ENCODE measurements at places on chromosomes 13 and 19. TPM values are rescaled to one million over a fixed set of nuclear protein-coding genes. Genes with fewer than 3 reads are reported as not detected.

LILRA1 gene
- total RNA-seq, result 4.5 TPM

TMEM272 gene
- total RNA-seq, result not detected

- DNase-seq, result no peak
Observed at GRCh38 chr19:18815673-18816072, 16.1 kb upstream of the UPF1 start.

DNA sequence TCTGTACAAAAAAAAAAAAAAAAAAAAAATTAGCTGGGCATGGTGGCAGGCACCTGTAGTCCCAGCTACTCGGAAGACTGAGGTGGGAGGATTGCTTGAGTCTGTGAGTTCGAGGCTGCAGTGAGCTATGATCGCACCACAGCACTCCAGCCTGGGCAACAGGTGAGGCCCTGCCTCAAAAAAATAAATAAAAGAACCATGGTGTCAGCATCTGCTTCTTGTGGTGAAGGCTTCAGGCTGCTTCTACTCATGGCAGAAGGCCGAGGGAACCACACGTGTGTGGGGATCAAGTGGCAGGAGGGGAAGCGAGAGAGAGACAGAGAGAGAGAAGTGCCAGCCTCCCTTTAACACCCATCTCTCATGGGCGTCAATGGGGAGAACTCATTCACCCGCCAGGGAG is 13.5 kb downstream of the BCL3 start:
- no peak for DNase-seq

DNA sequence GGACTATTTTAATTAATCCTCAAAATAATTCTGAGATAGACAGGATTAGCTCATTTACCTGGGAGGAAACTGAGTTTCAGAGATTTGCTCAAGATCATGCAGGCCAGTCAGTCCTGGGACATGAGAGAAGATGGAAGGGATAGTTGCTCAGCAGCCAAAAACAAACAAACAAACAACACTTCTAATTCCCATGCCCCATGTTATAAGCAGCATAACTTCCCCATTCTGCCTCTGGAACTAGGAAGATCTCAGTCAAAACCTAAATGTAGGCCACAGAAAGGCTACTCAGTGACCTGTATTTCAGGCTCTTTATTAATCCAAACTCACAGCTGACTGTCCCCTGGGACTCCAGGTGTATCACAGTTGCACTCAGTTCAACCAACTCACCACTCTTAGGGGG is 489.2 kb upstream of the NBEA start:
- DNase-seq, result no peak

DNA sequence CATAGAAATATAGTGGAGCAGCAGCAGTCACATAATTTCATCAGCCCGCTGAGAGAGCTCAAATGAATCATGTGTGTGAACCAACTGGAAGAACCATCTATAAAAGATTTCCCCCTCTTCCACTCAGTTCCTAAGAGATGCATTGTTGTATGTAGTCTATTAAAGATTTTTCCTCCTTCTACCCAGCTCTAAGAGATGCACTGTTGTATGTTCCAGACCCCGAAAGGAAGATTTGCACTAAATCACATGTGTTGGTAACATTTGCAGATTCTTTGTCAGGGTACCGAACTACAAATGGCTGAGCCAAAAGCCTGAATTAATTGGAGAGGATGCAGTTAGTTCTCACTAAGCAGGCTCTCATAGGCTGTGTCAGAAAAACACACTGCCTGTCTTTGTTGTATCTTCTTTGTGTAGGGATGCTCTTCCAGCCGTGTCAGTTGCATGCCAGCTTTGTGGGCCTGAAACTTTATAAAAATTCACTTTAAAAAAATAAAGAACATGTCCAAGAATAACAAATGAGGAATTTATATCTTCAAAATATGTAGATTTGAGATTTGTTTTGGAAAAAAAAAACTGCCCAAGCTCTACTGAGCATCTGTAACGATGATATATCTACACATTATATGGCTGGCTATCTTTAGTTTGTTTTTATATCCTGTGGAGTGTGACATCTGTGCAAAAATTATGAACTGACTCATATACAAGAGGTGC is 223.1 kb downstream of the MZT1 start:
- DNase-seq, result no peak
